ENCODE measurements at places on chromosomes 6 and 20. TPM values are rescaled to one million over a fixed set of nuclear protein-coding genes. Genes with fewer than 3 reads are reported as not detected.

- no peak for DNase-seq
- H3K4me1 ChIP-seq = peaks cover 42% of the 10 kb centered on the region
- no peak overlapping the region for H3K4me3 ChIP-seq
- peaks cover 3% of the 10 kb centered on the region for H3K36me3 ChIP-seq
- H3K27me3 ChIP-seq = no peaks in the 10 kb centered on the region
Measured at GRCh38 chr6:111550195-111550594, 55.5 kb downstream of the TRAF3IP2 start.

The EPPIN gene
- total RNA-seq = not detected

DNA sequence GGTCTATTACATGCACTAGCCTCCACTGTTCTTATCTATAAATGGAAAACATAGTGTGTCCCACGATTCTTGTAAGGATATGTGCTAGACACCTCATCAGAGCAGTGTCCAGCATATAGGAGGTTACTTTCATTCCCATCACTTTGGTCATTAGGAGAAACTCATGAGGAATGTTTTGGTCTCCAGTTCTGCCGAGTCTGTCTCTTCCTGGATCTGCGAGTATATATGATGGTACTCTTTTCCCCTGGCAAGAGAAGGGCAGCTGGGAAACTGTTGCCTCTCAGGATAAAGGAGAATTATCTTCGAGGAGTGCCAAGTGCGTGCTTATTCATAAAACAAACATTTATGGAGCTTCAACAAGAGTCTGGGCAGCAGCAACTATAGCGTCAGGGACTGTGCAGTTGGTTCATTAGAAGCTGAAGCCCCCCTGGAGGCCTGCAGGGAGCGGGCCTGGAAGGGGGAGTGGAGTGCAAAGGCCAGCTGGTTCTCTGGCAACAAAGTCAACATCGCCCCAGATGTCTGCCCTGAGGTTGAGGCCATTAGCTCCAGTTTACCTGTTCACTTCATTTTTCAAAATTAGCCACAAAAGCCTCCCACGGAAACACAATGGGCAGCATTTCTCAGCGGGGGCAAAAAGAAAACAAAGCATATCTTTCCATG is 811.9 kb downstream of the MAFB start:
- no peaks in the 10 kb centered on the region for H3K36me3 ChIP-seq
- H3K4me1 ChIP-seq = no peaks in the 10 kb centered on the region
- no peak overlapping the region for H3K4me3 ChIP-seq
- DNase-seq = no peak

- peak overlapping the region; percentile 85 for H3K27ac ChIP-seq
- H3K4me1 ChIP-seq = peaks cover 17% of the 10 kb centered on the region
- H3K36me3 ChIP-seq = no peaks in the 10 kb centered on the region
- no peak overlapping the region for H3K4me3 ChIP-seq
Measured at GRCh38 chr6:130513770-130514169, 148.0 kb downstream of the TMEM200A start.

The CAP2 gene
- total RNA-seq = 1.6 TPM

GRCh38 chr20:60559462-60559861 is 601.2 kb downstream of the CDH26 start:
- no peaks in the 10 kb centered on the region for H3K36me3 ChIP-seq
- no peaks in the 10 kb centered on the region for H3K4me1 ChIP-seq
- H3K27ac ChIP-seq = no peak overlapping the region
- no peak for DNase-seq

DNA sequence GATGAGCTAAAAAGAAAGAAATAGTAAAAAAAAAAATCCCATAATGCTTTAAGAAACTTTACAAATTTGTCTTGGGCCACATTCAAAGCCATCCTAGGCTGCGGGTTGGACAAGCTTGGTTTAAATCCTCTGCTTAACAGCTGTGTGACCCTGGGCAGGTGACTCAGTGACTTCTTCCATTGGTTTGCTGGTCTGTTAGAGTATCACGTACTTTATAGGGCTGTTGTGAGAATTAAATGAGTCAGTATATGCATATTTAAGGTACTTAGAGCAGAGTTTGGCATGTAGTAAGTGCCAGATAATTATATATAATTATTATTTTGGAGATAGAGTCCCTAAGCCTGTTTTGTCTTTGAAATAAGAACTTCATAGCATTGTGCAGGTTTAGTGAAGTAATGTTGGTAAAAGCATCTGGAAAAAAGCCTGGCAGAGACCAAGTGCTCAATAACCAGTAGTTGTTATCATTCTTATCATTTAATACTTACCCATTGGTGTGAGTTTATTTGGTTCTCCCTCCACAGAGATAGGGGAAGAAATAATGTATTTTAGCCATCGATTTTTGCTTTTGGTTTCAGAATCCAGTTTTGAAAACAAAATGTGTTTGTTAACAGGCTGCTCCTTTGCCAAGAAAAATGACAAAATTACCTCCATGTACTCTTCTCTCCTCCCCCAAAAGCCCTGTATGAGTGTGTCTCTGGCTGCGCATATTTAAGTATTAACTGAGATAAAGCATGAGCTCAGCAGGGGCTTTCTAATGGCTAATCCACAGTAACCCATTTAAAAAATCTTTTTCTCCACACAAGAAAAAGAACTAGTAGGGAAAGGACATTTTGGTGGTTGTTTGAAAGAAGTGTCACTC is 67.2 kb downstream of the FOXO3 start:
- H3K36me3 ChIP-seq = no peaks in the 10 kb centered on the region
- DNase-seq = no peak
- H3K27ac ChIP-seq = no peak overlapping the region
